ENCODE measurements at places on chromosomes 7 and 10. TPM values are rescaled to one million over a fixed set of nuclear protein-coding genes. Genes with fewer than 3 reads are reported as not detected.

SPDYE2 gene
- total RNA-seq = not detected

INHBA gene
- not detected for total RNA-seq

SGMS1 gene
- total RNA-seq = 11.3 TPM

PDZD8 gene
- 19.7 TPM for total RNA-seq

GRCh38 chr7:90574146-90574819 lies 21.8 kb upstream of the CDK14 start:
- H3K27ac ChIP-seq = no peak overlapping the region
- H3K4me1 ChIP-seq = no peaks in the 10 kb centered on the region
- H3K4me3 ChIP-seq = no peak overlapping the region
- H3K36me3 ChIP-seq = no peaks in the 10 kb centered on the region
- DNase-seq = no peak

GRCh38 chr7:29146057-29146706 lies at the start of gene CPVL:
TSS of gene CPVL (minus strand) at chr7:29146537. CDS start at chr7:29121061, 25,476 bp downstream.
- H3K27ac ChIP-seq = no peak within 1 kb of the TSS
- no peak for DNase-seq
- peaks cover 49% of the 10 kb centered on the region for H3K27me3 ChIP-seq
- H3K4me3 ChIP-seq = peak within 1 kb of the TSS; percentile 10

- no peaks in the 10 kb centered on the region for H3K36me3 ChIP-seq
- H3K27me3 ChIP-seq = no peaks in the 10 kb centered on the region
- no peaks in the 10 kb centered on the region for H3K4me1 ChIP-seq
These were observed 38.3 kb downstream of the FRMPD2 start for GRCh38 chr10:48236199-48236621.

- H3K4me1 ChIP-seq = peaks cover 28% of the 10 kb centered on the region
- DNase-seq = no peak
- no peak overlapping the region for H3K27ac ChIP-seq
- H3K4me3 ChIP-seq = no peak overlapping the region
- H3K27me3 ChIP-seq = no peaks in the 10 kb centered on the region
These were observed 52.0 kb downstream of the PTEN start for GRCh38 chr10:87915406-87915805.

DNA sequence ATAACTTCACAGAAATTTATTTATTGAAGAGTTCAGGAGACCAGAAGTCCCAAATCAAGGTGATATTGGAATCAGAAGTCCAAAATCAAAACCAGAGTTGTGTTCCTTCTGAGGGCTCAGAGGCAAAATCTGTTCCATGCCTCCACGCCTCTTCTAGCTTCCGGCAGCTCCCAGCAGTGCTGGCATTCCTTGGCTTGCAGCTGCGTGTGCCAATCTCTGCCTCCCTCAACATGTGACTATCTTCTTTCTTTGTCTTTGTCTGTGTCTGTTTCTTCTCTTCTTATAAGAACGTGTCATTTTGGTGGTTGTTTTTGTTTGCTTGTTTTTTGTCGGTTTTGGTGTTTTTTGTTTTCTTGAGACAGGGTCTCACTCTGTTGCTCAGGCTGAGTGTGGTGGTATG lies 116.1 kb downstream of the APBB1IP start:
- H3K27me3 ChIP-seq = no peaks in the 10 kb centered on the region
- DNase-seq = no peak
- peaks cover 4% of the 10 kb centered on the region for H3K4me1 ChIP-seq
- peak overlapping the region; percentile 44 for H3K27ac ChIP-seq
